ENCODE measurements at places on chromosomes 6 and 20.

DNA sequence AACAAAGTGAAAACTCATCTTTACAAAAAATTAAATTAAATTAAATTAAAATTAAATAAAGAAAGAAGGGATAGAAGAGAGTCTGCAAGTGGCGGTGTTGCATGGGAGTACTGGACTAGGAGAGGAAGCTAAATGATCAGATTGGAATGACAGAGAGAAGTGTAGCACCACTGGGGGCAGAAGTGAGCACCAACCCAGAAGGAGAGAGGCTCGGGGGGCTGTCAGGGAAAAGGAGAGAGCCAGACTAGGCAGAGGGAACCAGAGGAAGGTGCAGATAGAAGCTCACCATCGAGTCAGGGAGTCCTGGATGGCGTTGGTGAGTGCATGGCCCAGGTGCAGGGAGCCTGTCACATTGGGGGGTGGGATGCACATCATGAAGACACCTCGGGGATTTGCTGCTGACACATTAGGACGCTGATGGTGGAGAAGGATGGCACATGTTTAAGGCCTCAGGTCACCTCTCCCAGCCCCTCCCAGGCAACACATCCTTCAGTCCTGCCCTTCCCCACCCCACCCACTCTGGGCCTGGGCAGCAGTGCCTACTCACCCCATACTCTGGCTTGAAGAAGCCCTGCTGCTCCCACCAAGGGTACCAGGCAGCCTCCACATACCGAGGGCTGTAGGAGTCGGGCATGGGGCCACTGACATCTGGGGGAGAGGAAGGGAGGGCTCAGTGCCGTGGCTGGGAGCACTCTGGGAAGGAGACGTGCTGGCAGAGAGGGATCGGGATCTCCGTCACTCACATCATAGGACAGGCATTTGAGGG lies 4.0 kb downstream of the VARS1 start:
- no peak for DNase-seq

GRCh38 chr20:50188879-50189680 lies 1.6 kb upstream of the CEBPB start:
- DNase-seq, result no peak

DNA sequence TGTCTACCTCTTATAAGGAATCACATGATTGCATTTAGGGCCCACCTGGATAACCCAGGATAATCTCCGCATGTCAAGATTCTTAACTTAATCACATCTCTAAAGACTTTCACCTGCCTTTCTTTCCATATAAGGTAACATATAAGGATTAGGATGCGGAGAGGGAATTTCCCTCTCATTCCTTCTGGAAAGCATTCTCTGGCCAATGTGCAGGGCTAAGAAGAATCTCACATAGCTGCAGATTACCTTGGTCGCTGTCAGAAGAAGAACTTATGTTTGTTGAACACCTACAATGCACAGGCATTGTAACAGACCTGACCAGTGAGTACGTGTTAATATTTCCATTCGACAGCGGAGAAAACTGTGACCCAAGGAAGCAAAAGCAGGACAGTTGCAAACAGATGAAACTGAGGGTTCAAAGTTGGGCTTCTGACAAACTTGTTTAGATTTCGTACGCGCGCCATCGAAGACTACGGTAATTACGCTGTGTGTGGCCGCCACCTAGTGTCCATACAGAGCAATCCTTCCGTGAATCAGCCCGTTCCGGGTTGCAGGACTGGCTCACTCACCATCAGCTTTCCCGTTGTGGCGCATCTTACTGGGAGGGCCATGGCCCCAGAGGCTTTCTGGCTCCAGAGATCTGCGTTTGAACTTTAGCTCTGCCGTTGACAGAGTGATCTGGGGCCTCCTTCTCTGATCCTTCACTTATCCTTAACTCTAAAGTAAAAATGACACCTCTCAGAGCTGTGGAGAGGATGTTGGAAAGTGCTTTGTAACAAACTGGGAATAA lies 9.5 kb downstream of the C20orf202 start:
- DNase-seq, result peak; percentile 11

DNA sequence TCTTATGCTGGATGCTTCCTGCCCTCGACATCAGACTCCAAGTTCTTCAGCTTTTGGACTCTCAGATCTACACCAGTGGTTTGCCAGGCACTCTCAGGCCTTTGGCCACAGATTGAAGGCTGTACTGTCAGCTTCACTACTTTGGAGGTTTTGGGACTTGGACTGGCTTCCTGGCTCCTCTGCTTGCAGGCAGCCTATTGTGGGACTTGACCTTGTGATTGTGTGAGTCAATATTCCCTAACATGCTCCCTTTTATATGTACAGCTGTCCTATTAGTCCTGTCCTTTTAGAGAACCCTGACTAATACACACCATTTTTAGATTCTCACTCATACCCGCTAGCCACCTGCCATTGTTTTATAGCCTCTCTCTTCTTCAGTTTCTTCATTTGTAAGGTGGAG lies 382.1 kb upstream of the TSHZ2 start:
- no peak for DNase-seq

DNA sequence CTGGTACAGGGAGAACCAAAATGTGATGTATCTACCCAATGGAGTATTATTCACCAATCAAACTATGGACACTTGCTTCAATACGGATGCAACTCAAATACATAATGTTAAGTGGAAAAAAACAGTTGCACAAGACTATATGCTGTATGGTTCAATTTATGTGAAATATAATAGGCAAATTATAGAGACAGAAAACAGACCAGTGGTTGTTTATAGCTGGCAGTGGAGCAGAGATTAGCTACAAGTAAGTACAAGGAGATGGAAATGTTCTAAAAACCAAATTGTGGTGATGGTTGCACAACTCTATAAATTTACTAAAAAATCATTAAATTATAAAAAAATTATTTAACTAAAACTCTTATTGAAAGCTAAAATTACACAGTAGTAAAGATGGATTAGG lies 113.2 kb downstream of the PRDM1 start:
- DNase-seq, result no peak

- no peak for DNase-seq
Measured at GRCh38 chr6:159121486-159121885, 47.7 kb upstream of the FNDC1 start.

GRCh38 chr20:8808202-8808535 lies 260.7 kb upstream of the PLCB4 start:
- no peak for DNase-seq

DNA sequence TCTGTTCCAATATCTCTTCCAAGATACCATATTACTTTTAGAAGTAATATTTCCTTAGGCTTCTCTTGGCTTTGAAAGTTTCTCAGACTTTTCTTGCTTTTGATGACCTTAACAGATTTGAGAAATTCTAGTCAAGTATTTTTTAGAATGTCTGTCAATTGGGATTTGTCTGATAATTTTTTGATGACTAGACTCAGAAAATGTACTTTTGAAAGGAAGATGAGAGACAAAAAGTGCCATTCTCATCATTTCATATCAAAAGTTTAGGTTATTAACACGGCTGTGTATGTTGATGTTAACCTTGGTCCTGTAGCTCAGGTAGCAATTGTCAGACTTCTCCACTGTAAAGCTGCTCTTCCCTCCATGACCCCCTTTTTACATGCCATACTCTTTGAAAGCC lies 651.5 kb downstream of the EYS start:
- DNase-seq, result no peak

GRCh38 chr20:36852187-36852586 lies 23.8 kb upstream of the TLDC2 start:
- no peak for DNase-seq

- no peak for DNase-seq
Measured at GRCh38 chr20:48404598-48404997, 423.2 kb downstream of the PREX1 start.

DNA sequence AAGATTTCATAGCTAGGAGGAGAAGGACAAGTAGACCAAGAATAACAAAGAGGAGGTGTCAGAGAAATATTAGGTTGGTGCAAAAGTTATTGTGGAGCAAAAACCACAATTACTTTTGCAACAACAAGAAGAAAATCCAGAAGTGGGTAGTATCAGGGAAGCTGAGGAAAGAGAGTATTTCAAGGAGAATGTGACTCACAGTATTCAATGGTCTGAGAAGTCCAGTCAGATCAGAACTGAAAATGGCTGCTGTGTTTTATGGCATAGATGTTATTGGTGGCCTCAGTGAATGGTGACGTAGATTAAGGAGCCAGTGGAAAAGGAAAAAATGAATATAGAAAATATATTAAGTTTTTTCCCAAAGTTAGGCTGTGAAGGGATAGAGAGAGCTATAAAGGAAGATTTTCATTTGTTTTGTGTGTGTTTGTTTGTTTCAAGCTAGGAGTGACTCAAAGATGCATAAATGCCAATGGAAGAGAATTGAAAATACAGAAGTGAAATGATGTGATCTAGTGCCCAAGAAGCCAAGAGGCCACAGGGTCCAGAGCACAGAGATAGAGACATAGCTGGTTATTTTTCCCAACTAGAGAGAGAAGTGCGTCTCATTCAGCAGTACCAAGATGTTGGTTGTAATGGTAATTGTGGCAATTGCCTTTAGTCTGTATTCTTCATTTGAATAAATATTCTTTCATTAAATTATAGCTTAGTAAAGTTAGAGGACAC lies 112.8 kb downstream of the ADTRP start:
- DNase-seq, result no peak

DNA sequence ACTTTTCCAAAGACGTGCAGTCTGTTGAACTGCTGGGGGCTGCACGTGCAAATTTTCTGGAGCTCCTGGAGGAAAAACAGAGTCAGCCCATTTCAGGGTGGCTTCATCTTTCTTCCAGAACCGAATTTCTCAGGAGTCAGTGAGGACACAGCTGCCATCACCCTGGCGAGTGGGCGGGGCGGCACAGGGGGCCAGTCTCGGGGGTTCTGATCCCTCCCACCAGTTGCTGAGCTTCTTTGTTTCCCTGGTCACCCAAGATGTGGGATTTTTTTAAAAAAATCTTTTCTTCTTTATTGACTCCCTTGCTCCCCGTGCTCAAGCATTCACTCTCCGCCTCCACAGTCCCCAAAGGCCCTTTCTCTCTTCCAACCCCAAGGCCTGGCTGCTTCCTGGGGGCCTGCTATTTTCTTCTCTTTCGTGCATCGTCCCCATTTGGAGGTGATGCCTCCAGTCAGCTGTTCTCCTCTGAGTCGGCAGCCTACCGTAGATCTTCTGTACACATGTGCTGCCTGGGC lies 8.9 kb downstream of the C6orf118 start:
- DNase-seq, result no peak

DNA sequence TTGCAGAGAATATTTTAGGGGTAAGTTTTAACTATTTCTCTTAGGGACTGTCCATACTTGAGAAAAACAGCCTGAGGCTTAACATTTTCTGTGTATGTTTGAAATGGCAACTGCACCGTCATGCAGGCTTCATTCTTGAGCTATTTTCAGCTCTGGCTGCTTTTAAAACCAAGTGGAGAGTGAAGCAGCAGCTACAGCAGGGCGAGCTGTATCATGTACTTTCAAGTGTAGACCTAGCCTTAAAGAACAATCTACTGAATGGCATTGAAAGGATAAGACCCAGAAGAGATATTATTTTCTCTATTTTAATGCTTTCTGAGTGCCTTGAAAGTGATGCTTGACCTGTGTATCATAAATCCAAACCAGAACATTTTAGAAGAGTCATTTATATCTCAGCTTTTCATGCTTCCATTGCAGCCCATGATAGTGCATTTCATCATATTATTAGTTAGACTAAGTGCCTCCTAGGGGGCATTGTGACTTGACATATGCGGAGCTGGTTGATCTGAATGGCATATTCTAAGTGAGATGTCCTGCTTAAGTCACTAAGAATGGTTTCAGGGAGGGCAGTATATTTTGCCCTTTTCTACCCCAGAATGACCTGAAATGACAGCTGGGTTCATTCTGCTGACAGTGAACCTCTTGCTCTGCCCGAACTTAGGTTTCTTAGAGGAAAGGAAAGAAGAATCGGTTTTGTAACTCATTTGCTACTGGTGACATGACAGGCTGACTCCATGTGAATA lies 85.3 kb downstream of the NKAIN2 start:
- DNase-seq, result no peak

DNA sequence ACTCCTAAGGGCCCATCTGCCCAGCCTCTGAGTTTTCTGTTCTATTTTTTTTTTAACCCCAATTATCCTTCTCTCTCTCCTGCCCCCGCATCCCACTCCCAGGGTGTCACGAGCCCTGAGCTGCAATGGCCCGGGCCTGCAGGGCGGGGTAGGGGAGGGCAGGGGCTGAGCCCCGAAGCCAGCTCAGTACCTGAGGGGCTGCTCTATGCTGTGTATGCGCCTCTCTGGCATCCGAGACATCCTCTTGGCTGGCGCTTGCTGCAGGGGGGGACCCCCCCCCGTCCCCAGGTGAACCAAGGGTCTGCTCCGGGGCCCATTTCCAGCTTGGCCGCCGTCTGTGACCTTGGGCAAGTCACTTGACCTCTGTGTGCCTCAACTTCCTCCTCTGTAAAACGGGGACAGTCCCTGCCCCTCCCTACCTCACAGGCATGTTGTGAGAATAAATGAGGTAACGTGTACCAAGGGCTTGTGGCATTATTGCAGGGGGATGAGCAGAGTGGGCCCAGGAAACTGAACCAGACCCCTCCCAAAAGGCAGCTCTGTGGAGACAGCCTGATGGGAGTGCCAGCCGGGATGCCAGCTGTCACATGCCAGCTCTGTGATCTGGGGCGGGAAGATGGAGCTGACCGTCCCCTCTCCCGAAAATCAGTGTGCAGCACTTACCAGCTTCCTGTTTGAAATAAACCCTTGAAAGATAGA lies 13.0 kb upstream of the MYL9 start:
- DNase-seq, result no peak

DNA sequence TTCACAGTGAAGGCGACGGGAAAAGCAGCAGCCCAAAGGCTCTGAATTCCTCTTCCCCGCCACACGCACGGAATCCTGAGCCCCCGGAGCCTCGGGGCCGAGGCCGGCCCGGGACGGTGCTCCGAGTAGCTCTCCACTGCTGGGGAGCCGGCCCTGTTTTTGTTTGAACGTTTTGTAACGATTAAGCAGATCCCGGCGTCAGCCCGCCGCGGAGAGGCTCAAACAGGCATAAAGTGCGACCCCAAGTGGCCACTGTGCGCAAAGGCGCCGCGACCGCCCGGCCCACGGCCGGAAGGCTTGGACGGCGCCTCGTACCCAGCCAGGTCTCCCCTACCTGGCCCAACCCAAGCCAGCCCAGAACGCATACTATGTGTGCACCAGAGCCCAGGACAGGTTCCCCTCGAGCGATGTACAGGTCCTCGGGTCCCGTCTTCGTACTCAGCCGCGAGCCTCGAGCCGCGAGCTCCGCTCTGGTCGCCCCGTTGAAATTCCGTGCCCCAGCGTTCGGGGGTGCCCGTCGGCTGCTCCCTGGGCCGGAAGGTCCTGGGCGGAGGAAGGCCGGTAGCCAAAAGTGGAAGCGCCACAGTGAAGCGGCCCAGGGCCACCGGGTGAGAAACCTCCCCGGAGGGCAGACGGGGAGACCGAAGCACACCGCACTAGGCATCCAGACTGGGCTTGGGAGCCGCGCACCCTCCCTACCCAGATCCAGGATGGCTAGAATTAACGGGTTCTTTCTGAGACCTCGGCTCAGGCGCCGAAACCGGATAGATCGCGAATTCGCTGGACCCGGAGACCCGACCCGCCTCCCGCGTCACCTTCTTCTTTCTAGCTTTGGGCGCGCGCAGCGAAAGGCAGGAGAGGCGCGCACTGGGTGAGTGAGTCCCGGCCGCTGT lies 1.2 kb upstream of the MAFB start:
- peak; percentile 74 for DNase-seq

DNA sequence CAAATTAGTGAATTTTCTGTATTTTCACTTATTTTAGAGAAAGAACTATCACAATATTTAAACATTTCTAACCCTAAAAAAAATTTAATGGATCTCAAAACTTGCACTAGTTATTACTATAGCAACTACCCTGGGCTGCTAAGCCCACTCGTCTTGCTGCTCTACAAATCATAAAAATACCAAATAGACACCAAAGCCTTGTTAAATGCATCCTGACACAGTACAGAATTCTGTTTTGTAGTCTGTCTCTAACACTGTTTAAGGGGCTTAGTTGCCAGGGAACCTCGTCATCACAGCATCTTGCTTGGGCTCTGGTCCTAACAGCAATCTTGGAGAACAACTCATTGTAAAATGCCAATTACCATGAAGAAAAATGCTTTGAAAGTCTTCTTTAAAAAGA lies 56.9 kb upstream of the MBOAT1 start:
- DNase-seq, result no peak

All from brain pericyte (primary cell).